Activated CD8-positive, alpha-beta T cell treated with anti-CD3 and anti-CD28 coated beads for 36 hours (primary cell): ENCODE measurements at places on chromosomes 2 and 18. TPM values are rescaled to one million over a fixed set of nuclear protein-coding genes. Genes with fewer than 3 reads are reported as not detected.

TRABD2A gene
- total RNA-seq, result 56.4 TPM

AMER3 gene
- not detected for total RNA-seq

INHA gene
- total RNA-seq, result not detected

PJVK gene
- total RNA-seq, result 4.6 TPM

KIAA2012 gene
- not detected for total RNA-seq
